Spleen (tissue), 13 donors: ENCODE measurements at places on chromosomes 2 and 18. TPM values are rescaled to one million over a fixed set of nuclear protein-coding genes. Genes with fewer than 3 reads are reported as not detected.

DNA sequence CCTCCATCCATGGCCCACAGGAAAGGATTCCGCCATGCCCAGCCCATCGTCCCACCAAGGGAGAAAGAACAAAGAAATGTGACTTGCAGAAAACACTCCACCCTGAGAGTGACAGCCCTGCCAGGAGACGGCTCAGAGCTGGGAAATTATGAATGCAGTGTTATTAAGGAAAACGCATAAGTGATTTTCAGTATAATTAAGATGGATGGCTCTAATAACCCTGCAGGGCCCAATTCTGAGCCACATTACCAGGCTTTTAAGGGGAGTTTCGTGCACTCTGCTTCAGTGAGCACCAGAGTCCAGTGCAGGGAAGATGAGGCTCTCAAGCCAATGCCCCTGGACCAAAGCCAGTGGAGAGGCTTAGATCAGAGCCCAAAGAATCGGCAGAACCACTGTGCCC, 10.6 kb upstream of the TEX51 start:
- no peak overlapping the region for H3K27ac ChIP-seq
- peaks cover 15% of the 10 kb centered on the region for H3K4me1 ChIP-seq
- no peak for DNase-seq
- H3K36me3 ChIP-seq, result no peaks in the 10 kb centered on the region

DNA sequence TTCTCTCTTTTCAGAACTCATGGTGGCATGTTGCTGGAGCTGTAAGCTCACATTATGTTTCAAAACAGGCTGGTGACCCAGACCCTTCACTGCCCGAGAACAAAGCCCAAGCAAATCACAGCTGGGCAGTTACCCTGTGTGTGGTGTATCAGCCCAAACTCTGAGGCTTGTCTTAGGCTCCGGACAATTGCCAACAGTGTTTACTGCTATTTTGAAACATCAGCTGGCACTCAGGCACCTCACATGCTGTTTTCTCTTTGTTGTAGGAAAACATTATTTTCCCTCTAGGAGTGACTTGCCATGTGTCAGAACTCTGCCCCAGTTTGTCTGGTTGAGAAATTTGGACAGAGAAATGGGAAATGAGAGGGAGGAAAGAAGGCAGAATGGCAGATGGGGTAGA, 237.6 kb upstream of the APCDD1 start:
- H3K36me3 ChIP-seq, result no peaks in the 10 kb centered on the region
- no peak overlapping the region for H3K4me3 ChIP-seq
- H3K27ac ChIP-seq, result no peak overlapping the region

DNA sequence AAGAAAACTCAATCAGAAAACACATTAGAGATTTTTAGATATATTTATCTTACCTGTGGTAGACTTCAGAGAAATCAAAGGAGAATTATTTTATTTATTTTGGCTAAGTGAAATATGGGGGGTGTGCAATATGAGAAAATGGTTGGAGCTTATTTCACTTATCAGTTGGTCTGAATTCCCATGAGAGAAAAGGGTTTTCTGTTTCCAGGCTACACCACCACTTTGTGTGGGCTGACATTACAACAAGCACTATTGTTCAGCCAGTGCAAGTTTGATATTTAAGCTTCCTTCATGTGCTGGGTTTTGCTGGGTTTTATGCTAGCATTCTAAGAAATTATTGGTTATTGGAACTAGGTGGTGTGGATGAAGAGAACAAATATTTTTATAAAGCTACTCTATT, 33.5 kb downstream of the RMND5A start:
- no peak overlapping the region for H3K4me3 ChIP-seq
- peaks cover 19% of the 10 kb centered on the region for H3K36me3 ChIP-seq
- no peaks in the 10 kb centered on the region for H3K4me1 ChIP-seq
- DNase-seq, result no peak
- no peaks in the 10 kb centered on the region for H3K27me3 ChIP-seq
- H3K27ac ChIP-seq, result no peak overlapping the region

DNA sequence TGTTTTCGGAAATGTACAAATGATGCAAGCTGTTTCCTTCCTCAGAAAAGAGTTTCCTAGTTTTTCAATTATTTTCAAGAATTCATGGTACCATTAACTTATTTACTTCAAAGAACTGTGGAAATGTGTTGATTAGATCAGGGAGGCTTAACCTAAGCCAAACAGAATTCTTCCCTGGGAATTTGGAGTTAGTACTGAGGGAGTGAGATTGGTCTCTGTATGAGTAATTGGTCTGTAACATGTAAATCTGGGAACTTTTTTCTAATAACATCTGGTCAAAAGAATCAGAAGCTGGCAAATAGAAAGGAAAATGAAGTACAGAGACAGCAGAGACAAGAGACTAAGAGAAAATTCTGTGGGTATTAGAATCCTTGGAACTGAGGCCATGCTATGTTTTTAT, 145.8 kb downstream of the BABAM2 start:
- H3K4me1 ChIP-seq, result no peaks in the 10 kb centered on the region
- H3K4me3 ChIP-seq, result no peak overlapping the region
- peak overlapping the region; percentile 6 for H3K27ac ChIP-seq
- H3K27me3 ChIP-seq, result no peaks in the 10 kb centered on the region
- no peaks in the 10 kb centered on the region for H3K36me3 ChIP-seq

Gene GCG
- not detected for total RNA-seq

- H3K27ac ChIP-seq, result no peak overlapping the region
- no peaks in the 10 kb centered on the region for H3K36me3 ChIP-seq
- H3K4me1 ChIP-seq, result peaks cover 31% of the 10 kb centered on the region
- H3K4me3 ChIP-seq, result no peak overlapping the region
- no peak for DNase-seq
Measured at GRCh38 chr2:37633234-37633633, 38.2 kb downstream of the CDC42EP3 start.

DNA sequence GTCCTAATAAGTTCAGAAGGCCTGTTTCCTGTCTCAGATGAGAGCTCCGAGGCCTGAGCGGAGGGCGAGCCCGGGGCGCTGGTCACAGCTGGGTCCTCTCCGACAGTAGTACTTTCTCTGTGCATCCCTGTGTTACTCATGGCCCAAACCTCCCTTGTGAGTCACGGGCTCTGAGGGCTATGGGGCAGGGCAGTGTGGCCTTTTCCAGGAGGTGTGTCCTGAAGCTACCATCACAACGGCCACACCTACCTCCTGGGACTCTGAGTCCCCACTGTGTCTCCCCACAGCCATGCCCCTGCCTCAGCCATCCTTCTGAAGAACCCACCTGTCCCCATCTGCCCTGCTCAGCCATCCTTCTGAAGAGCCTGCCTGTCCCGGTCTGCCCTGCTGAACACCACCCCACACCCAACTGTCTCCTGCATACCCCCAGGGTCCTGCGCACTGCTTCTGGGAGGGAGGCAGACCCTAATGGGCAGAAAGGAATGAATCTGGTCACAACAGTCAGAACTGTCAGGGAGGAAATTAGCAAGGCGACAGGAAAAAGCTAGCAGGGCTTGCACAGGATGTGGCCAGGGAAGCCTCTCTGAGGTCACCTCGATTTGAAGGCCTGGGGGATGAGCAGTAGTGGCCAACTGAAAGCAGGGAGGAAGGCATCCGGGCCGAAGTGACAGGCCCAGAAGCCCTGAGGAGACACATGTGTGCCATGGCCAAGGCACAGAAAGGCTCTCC, 145.4 kb upstream of the RIOK3 start:
- no peak overlapping the region for H3K4me3 ChIP-seq
- peak overlapping the region; percentile 27 for H3K27ac ChIP-seq
- peak; percentile 82 for DNase-seq
- H3K4me1 ChIP-seq, result peaks cover 7% of the 10 kb centered on the region
